ENCODE measurements at places on chromosomes 16 and 17. TPM values are rescaled to one million over a fixed set of nuclear protein-coding genes. Genes with fewer than 3 reads are reported as not detected.

GRCh38 chr17:17535957-17536356 lies 39.8 kb upstream of the RASD1 start:
- no peak for DNase-seq

DNA sequence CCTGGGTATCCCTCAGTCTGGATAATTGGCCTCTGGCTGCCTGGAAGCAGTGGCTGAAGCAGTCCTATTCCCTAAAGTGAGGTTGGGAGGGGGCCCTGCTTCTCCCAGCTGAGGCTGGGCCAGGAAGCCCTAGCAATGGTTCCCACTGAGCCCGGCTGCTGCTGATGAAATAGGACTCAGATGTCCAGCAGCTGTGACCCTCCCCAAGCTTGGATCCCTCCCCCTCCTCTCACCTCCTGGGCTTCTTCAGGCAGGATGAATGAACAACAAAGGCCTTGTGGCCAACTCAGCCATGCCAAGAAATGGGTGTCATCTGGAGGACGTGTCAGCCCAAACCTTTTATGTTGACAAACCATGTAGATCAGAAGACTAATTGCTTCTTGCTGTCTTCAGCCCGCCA lies 42.0 kb downstream of the AXIN2 start:
- DNase-seq = no peak

- DNase-seq = no peak
These were observed 3.0 kb downstream of the NUDT16L1 start for GRCh38 chr16:4696172-4696904.

GRCh38 chr17:73924114-73924908 lies 279.2 kb upstream of the RPL38 start:
- DNase-seq = no peak

- DNase-seq = peak; percentile 50
These were observed 7.9 kb downstream of the NAT9 start for GRCh38 chr17:74768069-74768762.

The ATAD5 gene
- total RNA-seq = 18.4 TPM

The CRISPLD2 gene
- 5.9 TPM for total RNA-seq

The CCL14 gene
- not detected for total RNA-seq

The CALCOCO2 gene
- total RNA-seq = 116 TPM

The PIK3R5 gene
- not detected for total RNA-seq

Measured in Calu3 (cell line).